ENCODE measurements at places on chromosomes 6 and 20.

DNA sequence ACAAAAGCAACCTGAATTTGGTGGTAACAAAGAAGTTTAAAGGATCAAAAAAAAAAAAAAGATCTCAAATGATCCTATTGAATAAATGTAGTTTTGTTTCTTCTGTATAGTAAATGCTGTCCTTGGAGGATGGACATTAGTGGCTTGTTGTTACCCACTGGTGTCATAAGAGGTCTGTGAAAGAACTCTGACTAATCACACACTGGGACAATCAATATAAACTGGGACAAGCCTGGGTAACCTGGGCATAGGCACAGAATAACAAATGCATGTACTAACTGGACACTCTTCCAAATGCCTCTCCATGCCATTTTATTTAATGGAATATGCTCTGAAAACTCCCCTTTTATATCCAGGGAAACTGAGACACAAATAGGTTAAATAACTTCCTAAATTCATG, 241.4 kb downstream of the DOK5 start:
- no peak for DNase-seq

GRCh38 chr20:1375515-1375914, 17.3 kb downstream of the FKBP1A start:
- peak; percentile 29 for DNase-seq

- peak; percentile 70 for DNase-seq
Observed at GRCh38 chr20:25553819-25554296, 31.5 kb downstream of the NINL start.

DNA sequence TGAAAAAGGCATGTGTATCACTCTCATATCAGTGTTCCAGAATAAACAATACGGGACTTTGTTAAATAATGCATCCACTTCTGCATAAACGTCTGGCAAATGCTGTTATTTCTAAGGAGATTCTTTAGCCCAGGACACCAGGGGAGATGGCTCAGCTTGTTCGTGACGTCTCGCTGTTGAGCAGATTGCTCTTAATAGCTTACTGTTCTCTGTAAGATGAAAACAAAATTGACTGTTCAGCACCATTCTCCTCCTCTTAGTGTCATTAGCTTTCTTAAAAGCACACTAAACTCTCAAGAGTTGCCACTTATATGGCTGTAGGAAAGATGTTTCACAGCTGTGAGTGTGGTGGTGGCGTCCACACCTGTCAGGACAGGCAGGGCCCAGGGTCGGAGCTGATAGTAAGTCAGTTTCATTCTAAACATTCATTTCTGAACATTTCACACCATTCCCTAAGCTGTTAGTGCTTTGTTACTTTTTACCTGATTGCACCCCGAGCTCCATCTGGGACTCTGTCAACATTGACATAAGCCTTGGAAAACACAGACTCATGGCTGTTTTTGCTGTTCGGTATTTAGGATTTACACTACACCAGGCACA, 132.1 kb downstream of the ZDHHC14 start:
- DNase-seq, result no peak

- no peak for DNase-seq
Observed at GRCh38 chr20:12395353-12395752, 477.7 kb downstream of the BTBD3 start.

DNA sequence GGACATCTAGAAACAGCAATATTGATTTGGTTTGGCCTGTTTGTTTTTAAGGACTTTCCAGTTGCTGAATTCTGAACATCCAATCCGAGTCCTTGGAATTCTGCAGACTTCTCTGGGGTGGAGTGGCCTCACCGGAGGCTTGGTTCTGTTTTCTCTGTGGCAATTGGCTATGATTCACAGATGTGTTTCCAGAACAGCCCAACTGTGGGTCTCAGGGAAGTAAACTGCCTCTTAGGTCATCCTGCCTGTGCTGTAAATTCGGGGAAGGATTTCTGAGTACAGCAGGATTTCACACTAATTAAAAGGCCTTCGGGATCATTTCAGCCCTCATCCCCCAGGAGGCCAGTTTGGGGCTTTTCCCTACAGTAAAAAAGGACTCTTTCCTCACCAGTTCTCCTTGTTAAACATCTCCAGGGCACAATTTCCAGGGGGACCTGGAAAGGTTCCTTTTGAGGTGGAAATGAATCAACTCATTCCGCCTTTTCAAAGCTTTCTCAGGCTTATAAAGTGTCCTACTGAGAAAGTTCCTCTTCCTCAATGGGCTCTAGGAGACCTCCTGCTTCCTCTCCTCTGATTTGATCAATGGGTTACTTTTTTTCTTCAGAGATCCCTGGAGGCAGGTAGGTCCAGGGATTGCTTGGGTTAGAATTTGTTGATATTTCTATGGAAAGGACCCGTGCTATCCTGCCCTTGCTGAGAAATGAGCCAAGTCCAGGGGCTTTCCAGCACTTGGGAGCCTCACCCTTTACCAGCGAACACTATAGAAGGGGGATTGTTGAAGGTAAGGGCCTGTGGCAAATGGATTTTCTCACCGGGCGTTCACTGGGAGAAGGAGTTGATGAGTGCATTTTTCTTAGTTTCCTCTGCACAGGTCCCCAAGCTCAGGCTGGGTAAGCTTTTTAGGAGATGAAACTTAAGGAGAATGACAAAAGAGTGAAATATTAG, 114.6 kb downstream of the CLIC5 start:
- DNase-seq, result no peak

GRCh38 chr6:14110001-14110818, 7.4 kb upstream of the CD83 start:
- DNase-seq, result no peak

- DNase-seq, result no peak
Observed at GRCh38 chr6:159959976-159960384, 8.9 kb upstream of the IGF2R start.

DNA sequence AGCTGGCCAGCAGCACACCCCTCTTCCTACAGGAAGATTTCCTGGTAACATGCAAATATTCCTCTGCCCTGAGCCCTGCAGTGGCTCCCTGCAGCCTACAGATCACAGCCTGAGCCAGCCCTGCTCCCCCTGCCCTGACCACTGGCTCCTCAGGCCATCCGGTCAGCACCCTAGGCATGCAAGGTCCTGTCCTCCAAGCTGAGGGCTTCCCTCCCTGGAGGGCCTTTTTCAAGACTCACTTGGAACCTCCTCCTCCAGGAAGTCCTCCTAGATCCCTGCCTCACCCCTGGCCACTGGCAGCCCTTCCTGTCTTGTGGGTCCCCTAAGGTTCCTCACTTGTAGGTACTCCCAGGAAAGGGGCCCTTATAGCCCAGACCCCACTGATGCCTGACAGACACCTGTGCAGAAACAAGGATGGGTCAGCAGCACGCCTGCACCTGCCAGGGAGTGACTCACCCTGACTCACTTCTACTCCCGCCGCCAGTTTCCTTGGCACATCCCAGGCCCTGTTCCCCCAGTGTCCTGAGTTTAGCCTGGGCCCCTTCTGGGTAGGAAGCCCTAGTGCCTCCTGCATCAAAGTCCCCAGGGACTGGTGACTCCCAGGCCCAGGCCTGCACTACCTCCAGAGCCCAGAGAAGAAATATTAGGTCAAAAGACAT, 3.2 kb downstream of the SLC4A11 start:
- no peak for DNase-seq

DNA sequence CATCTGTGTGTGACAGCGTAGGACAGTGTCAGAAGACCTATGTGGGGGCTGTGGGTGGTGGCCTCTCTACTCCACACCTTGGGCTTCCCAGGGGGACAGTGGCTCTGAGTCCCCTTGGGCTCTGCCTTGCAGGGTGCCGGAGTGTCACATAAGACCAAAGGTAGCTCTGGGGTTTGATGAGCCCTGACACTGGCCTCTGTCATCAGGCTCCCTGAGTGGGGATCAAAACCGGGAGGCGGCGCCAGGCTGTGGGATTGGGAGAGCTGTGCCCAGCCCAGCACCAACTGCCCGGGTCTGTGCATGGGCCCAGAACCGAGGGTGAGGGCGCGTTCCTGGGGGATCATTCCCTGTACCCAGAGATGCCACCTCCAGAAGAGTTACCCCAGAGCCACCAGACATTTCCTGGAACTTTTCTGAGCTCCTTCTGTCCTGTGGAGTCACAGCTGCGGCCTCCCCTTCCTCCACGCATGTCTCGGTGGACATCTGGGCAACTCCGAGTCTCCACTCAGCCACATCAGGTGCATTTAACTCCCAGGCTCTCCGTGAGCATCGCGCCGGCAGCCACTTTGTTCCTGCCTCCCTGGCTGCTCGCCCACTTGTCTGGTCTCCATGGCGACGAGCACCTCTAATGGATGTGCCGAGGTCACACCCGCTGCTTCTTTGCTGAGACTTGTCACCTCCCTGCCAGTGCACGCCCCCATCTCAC, 94.7 kb downstream of the TMEM242 start:
- DNase-seq, result peak; percentile 85

GRCh38 chr6:36136551-36136950, 6.2 kb downstream of the MAPK13 start:
- DNase-seq, result no peak

DNA sequence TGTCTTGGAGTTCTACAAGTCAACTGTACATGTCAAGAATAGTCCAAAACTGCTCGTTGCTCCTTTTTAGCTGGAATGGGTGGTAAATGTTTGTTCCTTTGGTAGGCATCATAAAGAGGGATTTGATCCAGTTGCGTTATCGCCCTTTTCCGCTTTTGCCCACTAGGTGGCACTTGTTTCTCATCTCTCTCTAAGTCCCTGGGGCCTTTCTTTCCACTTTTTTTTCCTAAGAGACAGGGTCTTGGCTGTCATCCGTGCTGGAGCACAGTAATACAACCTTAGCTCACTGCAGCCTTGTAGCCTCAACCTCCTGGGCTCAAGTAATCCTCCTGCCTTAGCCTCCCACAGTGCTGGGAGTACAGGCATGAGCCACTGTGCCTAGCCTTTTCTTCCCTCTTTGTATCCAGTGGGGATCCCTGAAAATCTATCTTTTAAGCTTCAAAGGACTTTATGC, 20.7 kb downstream of the GTPBP2 start:
- peak; percentile 42 for DNase-seq

DNA sequence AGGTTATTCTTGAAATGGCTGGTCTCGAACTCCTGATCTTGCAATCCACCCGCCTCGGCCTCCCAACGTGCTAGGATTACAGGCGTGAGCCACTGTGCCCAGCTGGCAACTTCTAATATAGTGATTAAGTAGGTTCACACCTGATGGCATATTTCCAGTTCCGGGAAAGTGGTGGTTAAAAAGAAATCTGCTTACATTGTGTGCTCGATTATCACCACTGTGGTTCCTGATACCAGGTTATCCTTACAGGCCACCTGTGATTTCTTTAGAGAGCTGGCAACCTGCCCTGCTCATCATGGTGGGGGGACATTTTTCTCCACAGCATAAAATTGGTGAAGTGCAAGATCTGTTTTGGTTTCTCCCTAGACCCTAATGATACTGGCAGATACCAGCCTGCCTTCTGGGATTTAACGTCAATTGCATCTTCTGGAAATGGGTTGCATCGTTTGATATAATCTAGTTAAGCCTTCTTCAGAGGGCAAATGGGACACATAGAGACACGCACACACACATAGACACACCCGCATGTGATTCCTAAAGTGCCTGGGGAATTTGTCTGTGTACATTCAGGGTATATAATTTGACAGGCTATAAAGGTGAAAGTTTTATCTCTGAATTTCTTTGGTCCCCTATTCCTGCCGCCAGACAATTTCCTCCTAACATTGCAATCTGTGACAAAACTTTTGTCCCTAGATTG, 49.7 kb upstream of the CITED2 start:
- no peak for DNase-seq

DNA sequence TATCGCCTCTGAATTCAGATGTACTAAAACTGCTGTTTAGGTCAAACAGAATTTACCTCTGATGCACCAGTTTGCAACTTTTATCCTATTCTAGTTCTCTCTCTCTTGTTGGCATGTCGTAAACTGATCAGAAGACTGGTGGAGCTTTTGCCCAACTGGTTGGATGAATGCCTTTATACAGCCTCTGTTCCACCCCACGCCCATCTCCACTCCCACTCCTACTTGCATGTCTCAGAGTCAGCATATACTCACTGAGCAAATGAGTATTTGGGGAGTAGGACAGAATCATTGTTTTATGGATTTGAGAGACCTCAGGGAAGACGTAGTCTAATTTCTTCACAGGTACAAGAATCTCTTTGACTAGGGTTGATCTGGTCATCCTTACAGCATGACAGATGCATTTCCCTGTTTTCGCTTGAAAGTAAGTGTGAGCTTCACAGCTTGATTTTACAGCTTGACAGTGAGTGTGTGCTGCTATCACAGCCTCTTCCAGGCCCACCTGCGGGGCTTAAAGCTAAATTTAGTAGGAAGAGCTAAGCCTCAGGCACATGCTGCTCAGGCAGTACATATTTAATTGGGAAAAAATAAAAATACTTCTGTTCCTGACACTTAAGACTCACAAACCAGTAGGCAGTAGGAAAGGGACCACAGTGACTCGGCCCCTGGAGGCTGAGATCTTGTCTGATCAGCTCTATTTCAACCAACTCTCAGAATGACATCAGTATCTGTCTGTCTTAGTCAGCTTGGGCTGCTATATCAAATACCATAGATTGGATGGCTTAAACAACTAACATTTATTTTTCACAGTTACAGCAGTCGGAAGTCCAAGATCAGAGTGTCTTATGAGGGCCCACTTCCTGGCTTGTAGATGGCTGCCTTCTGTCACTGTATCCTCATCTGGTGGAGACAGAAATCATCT, 30.4 kb downstream of the TRMT6 start:
- no peak for DNase-seq

DNA sequence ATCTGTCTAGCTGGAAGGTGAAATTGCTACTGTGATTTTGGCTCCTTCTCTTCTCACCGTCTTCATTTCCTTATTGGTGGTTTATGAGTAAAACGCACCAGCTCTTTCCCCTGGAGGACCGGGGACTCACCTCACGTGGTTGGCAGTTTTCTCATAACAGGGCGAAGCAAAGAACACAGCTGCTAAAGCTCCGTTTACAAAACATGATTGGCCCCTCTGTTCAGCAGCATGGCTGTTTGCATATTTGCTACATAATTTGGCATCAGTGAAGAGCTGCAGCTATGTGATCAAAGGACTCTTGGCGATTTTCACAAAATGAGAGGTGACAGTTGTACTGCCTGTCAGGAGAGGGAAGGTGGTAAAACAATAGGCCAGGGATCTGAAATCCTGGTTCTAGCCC, 20.5 kb upstream of the TMEM181 start:
- DNase-seq, result no peak

DNA sequence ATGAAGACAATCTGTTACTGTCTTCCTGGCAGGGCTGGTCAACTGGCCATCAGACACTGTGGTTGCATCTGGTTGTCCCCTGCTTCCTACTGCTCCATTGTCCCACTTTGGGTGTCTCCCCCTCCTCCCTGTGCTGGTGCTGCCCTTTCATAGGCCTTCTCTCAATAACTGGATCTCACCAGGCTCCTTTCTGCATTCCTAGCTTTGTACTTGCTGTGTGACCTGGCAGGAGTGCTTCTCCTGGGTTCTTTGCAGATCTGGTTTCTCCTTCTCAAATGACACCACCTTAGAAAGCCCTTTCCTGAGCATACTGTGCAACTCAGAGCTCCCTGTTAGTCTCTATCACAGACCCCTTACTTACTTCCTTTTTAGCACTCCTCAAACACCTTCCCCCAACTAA, 223.0 kb downstream of the BCKDHB start:
- DNase-seq, result no peak

- no peak for DNase-seq
Observed at GRCh38 chr6:79196912-79197311, 37.6 kb downstream of the HMGN3 start.

- no peak for DNase-seq
Observed at GRCh38 chr20:41178904-41179432, 41.6 kb downstream of the PLCG1 start.
